Kidney (tissue), 22 donors: ENCODE measurements at places on chromosomes 12 and 14. TPM values are rescaled to one million over a fixed set of nuclear protein-coding genes. Genes with fewer than 3 reads are reported as not detected.

- no peak for DNase-seq
Observed at GRCh38 chr14:92164958-92165357, 43.2 kb downstream of the CPSF2 start.

DNA sequence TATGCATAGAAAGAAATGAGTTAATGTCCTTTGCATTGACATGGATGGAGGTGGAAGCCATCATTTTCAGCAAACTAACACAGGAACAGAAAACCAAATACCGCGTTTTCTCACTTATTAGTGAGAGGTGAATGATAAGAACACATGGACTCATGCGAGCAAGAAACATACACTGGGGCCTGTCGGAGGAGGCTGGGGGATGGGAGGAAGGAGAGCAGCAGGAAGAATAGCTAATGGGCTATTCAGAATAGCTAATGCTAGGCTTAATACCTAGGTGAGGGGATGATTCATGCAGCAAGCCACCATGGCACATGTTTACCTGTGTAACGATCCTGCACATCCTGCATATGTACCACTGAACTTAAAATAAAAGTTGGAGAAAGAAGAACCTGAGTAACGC is 29.1 kb upstream of the SYT1 start:
- DNase-seq = no peak

GRCh38 chr12:12533238-12533829 is 29.3 kb downstream of the DUSP16 start:
- DNase-seq = peak; percentile 56

DNA sequence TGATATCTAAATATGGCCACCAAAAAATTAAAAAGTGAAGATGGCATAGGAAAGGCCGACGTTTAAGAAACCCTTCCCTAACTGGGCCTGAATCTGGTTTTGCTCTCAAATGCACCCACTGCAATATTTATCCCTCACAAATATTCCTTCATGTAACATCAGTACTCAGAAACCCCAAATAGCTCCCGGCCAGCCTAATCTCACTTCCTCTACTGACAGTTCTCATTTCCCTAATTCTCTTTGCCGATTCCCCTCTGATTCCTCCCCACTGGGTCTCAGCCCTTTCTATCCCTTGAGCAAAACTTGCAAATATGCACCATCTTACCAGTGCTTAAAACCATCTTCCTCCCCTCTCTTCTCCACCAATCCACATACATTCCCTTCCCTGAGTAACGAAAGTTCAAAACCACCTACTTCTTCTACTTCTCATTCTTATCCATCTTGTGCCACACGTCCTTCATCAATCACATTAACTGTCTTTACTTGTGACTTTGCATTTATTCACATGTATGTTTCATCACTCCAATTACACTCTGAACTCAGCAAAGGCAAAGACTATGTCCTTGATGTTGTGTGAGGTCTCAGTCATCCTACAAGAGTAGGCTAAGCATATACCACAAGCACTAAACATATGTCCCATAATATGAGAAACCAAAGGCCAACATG is 23.1 kb downstream of the KCNK10 start:
- peak; percentile 7 for DNase-seq

DNA sequence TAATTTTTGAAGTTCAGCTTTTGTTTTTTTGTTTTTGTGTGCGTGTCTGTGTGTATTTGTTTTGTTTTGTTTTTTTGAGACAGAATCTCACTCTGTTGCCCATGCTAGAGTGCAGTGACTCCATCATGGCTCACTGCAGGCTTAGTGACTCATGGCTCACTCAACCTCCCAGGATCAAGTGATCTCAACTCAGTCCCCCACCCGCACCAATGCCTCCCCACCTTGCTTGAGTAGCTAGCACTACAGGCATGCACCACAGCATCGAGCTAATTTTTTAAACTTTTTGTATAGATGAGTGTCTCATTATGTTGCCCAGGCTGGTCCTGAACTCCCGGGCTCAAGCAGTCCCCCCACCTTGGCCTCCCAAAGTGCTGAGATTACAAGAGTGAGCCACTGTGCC is 981.4 kb downstream of the BCL11B start:
- DNase-seq = no peak

- no peak for DNase-seq
Observed at GRCh38 chr12:93219947-93220346, 157.8 kb upstream of the NUDT4 start.

- no peak for DNase-seq
Observed at GRCh38 chr12:26630546-26631027, 202.4 kb downstream of the ITPR2 start.

GRCh38 chr12:104339663-104340062 is 36.1 kb downstream of the EID3 start:
- DNase-seq = no peak

- DNase-seq = no peak
Observed at GRCh38 chr12:12023456-12023855, 47.3 kb upstream of the BCL2L14 start.

DNA sequence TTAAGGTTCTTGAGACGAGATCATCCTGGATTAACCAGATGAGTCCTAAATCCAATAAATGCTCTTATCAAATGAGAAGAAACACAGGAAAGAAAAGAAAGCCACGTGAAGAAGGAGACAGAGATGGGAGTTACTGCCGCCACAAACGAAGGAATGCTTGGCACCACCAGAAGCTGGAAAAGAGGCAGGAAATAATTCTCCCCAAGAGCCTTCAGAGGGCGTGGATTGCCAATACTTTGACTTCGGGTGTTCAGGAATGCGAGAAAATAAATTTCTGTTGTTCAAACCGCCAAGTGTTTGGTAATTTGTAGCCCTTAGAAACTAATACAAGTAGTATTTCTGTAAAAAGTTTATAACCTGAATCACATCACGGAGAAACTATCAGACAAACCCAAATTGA is 31.3 kb downstream of the ABCD2 start:
- no peak for DNase-seq

DNA sequence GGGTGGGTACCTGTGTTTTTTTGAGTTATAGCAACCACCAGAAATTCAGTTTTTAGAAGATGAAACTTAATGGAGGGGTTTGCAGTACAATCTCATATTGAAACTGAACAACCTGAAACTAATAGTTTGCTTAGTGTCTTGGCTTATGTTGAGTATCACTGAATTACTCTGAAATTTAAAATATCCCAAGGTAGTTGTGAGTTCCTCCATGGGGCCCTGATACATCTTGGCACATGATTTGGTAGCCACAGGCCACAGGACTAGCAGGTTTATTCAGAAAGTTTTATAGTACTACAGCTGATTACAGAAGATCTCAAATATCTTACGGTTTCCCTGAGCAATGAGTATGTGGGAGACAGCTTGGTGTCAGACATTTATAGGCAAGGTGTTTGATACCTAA is 10.4 kb downstream of the PTGES3 start:
- DNase-seq = no peak

DNA sequence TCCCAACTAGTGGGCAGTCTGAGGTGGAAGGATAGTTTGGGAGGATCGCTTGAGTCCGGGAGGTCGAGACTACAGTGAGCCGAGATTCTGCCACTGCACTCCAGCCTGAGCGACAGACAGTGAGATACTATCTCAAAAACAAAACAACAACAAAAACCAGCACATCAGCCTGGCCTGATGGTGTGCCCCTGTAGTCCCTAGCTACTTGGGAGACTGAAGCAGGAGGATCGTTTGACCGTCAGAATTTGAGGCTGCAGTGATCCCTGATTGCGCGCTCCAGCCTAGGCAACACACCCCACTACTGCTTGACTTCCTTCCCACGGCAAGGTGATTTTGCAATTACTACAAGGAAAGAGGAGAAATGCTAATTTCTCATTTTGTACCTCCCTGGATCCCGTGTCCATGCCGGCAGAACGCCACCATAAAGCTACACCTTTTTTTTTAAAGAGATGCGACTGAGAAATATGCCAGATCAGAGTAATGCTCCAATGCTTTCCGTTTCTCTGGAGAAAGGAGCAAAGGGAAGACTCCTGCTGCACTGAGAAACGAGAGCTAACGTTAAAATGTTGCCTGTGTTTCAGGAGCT is 672 bp upstream of the SCFD1 start:
- peak; percentile 46 for DNase-seq

- DNase-seq = no peak
Observed at GRCh38 chr12:2043054-2043453, 9.7 kb upstream of the CACNA1C start.

- peak; percentile 91 for DNase-seq
Observed at GRCh38 chr12:54398995-54399793, 14.7 kb upstream of the ZNF385A start.

GPR162 gene
- polyA plus RNA-seq = 9.8 TPM

MORN3 gene
- polyA plus RNA-seq = 1.5 TPM

GPR68 gene
- 0.82 TPM for polyA plus RNA-seq
